ENCODE measurements at places on chromosomes 16 and 17.

- DNase-seq = no peak
Measured at GRCh38 chr16:13553453-13553985, 366.4 kb upstream of the ERCC4 start.

DNA sequence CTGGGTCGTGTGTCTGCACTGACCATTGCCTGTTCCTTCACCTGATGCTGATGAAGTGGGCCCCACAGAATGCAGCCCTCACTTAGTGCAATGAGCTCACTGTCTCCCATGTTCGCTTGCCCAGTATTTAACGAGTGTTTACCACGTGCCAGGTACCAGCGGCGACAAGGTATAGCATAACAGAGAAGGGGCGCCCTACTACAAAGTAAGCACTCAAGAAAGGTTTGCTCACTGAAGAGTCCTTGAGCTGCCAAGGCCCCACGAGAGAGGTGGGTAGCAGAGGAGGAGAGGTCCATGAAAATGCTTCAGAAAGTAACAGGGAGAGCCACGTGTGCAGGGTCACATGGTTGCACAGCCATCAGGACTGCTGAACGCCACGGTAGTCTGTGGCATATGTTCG lies 230.0 kb downstream of the NTN1 start:
- DNase-seq = no peak

DNA sequence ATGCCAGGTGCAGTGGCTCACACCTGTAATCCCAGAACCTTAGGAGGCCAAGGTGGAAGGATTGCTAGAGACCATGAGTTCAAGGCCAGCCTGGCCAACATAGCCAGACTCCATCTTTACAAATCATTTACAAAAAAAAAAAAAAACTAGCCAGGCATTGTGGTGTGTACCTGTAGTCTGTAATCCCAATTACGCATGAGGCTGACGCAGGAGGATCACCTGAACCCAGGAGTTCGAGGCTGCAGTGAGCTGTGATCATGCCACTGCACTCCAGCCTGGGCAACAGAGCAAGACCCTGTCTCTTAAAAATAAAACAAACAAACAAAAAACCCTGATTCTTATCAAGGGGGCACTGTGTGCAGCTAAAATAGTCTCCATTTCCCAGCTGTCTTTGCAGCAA lies 16.8 kb upstream of the HAP1 start:
- no peak for DNase-seq

GRCh38 chr17:55870044-55870443 lies 119.2 kb downstream of the PCTP start:
- DNase-seq = no peak

- peak; percentile 84 for DNase-seq
Measured at GRCh38 chr17:3892095-3892998, 506 bp downstream of the CAMKK1 start.

- DNase-seq = no peak
Measured at GRCh38 chr17:67884741-67885140, 59.4 kb downstream of the BPTF start.

- peak; percentile 37 for DNase-seq
Measured at GRCh38 chr16:77169650-77170236, 21.2 kb upstream of the MON1B start.

DNA sequence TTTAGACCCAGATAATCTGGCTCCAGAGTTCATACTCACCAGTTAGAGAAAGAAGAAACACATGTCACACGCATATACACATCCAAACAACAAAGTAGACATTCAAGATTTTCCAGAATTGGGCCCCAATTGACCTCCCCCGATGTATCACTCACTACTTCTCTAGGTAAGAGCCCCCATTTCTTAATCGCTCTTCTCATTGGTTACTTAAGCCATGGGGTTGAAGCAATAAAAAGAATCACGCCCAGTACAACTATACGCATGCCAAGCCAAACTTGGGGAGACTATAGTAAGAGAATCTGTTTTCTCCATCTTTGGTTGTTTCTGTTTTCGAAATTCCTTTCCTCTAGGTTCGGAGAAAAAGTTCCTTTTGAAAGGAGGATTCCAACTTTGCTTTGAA lies 565 bp downstream of the DDX52 start:
- DNase-seq = peak; percentile 22

- DNase-seq = peak; percentile 71
Measured at GRCh38 chr17:38871247-38872015, 1.6 kb downstream of the LASP1 start.

DNA sequence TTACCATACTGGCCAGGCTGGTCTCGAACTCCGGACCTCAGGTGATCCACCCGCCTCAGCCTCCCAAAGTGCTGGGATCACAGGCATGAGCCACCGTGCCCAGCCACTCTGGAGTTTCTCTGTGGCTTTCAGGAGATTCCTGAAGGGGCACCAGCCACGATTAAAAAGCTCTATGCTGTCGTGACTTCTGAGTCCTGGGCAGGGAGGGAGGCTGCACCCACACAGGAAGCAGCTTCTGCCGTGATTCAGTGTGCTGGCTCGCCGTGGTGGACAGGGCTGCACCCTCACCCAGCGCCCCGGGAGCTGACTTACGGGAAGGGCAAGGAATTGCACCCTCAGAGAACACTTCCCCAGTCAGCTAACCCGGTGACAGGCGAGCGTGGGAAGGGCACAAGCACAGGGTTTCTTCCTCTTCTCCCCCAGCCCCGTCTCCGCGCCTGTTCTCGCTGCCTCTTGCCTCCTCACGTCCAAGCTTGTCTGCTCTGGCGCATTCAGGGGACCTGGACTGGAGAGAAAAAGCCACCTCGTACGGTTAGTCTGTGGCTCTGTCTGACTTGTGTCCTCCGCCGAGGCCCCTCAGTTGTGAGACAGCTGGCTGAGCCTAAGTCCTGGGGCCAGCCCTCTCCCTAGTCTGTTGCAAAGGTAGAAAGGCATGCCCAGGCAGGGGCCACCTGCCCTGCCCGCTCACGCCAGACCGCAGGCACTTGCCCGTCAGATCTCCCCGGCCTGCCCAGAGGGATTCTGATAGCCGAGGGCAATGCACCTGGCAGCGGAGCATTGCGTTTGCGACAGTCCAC lies 145.0 kb downstream of the SEC14L1 start:
- DNase-seq = peak; percentile 24

DNA sequence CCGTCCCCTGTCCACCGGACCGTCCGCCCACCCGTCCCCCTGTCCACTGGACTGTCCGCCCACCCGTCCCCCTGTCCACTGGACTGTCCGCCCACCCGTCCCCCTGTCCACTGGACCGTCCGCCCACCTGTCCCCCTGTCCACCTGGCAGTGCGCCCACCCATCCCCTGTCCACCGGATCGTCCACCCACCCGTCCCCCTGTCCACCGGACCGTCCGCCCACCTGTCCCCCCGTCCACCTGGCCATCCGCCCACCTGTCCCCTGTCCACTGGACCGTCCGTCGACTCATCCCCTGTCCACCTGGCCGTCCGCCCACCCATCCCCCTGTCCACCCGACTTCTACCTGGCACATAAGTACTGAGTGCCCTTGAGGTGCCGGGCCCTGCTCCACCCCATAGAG lies 76.6 kb downstream of the LMF1 start:
- no peak for DNase-seq

GRCh38 chr17:58352596-58353388 lies 791 bp upstream of the SUPT4H1 start:
- no peak for DNase-seq

- peak; percentile 78 for DNase-seq
Measured at GRCh38 chr16:30063893-30064728, 1.4 kb upstream of the ALDOA start.

DNA sequence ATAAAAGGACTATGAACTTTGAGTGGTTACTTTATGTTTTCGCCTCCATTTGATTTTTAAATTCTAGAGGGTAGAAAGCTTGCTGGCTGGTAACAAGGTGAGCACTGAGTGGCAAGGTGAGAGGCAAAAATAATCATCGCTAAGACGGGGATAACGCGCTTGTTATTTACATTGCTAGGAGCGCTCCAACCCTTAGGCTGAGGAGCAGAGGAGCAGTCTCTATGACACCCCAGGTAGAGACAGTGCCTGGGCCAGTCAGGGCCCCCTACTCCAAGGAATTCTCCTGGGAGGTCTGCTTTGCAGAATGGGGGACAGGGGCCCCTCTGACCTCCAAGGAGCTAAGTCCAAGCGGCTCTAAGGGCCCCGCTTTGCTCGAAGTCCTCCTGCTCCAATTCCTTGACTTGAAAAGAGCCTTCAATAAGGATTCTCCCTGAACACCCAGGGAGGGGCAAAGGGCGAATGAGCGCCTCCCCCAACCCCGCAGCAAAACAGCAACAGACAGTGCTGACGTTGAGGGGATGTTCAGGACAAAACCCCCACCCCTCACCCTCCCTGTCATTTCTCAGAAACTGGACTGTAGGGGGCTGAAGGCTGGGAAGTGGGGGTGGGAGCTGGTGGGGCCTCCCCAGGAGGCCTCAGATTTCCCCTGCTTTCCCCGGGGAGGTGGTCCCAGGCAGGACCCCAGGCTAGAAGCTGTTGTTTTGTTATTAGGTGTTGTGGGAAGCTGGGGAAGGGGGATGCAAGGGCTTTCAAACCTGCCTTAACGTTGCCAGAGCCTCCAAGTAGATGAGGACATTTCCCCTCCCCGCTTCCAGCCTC lies 10.2 kb upstream of the FOXF1 start:
- DNase-seq = no peak

- DNase-seq = no peak
Measured at GRCh38 chr17:82127315-82127595, 29.2 kb upstream of the FASN start.

DNA sequence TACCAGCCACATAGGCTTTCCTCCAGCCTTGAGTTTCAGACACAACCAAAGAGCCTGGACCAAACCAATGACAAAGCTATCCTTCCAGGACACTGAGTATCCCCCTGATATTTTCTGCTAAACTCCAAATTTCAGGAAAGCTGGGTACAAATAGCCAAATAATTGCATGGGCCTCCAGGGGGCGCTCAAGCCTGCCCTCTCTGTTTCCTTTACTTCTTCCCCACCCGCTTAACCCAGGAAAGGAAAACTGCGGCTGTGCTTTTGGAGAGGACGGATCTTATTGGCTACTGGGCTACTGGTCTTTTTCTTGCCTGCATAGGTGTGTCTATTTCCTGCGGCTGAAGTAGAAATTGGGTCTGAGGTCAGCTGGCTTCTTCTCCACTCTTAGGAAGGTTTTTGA lies 30.1 kb downstream of the GNGT2 start:
- DNase-seq = peak; percentile 71

GRCh38 chr16:56862776-56863175 lies 2.2 kb upstream of the SLC12A3 start:
- peak; percentile 17 for DNase-seq

- DNase-seq = peak; percentile 2
Measured at GRCh38 chr16:58299757-58300349, 5.0 kb upstream of the PRSS54 start.

GRCh38 chr17:68601565-68602288 lies 560 bp upstream of the FAM20A start:
- DNase-seq = no peak

DNA sequence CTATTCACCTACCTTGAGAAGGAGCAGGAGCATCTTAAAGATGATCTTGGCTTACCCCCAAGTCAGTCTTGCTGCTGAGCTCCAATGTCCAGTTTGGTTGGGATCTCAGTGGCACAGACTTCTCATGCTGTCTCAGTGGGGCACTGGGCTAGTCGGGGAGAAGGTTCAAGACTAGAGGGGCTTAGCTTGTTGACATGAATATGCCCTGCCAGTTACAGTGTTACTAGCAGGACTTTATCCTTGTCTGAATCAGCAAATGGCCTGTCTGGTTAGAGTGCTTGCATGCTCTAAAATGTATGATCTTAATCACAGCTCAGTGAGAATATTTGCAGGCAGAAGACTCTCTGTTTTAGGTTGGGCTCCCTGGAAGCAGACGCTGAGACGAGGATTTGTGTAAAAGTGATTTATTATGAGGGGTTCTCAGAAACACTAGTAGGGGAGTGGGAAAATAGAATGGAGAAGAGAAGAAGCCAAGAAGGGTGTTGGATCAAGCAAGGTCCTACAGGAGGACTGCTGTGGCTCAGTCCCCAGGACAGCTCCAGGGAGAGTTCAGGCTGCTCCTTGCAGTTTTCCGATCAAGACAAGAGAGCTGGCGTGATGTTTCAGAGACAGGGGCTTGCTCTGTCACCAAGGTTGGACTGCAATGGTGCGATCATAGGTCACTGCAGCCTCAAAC lies 150.4 kb upstream of the HS3ST2 start:
- no peak for DNase-seq
